ENCODE measurements at places on chromosomes 7 and 10.

GRCh38 chr7:151692721-151693120 lies 173.0 kb upstream of the RHEB start:
- DNase-seq: no peak

- no peak for DNase-seq
Observed at GRCh38 chr10:133180965-133181639, 21.1 kb downstream of the KNDC1 start.

- DNase-seq: no peak
Observed at GRCh38 chr7:54485044-54485443, 57.1 kb upstream of the VSTM2A start.

DNA sequence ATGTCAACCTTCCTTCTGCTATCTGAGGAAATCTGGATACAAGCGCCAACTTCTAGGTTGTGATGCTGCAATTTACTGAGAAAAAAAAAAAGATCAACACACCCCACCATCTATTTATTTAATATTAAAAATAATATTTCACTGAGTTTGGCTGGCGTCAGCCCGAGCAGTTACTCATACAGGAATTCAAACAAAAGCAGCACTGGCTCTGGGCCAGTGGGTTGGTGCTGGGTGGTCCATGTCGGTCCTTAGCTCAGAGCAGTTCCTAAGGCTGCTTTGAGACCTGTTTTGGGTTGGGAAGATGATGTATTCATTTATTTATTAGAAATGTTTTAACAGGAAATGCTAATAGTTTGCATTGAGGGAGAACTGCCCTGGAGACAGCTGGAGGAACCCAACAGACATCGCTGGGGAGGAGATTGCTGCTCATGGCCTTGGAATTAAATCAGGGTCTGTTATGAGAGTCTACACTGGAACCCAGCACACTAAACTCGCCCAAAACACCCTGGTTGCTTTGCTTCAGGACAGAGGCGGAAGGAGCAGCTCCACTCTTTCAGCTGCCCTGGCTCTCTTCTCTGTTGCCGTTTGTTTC lies 36.3 kb upstream of the GOT1 start:
- DNase-seq: no peak

DNA sequence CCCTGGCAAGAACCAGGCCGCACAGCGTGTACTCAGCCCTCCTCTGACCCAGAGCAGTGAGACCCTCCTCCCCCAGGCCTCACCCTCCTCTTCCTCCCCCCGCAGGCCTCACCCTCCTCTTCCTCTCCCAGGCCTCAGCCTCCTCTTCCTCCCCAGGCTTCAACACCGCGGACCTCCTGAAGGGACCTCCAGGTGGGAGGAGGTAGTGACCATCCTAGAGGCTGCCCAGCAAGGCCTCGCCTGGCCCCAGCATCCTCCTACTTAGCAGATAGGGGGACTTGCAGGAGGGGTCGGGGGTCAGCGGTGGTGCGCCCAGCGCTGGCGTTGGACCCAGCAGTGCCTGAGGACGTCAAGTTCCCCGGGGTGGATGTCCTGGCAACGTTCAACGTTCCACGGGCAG lies 270.8 kb downstream of the ELFN1 start:
- no peak for DNase-seq

DNA sequence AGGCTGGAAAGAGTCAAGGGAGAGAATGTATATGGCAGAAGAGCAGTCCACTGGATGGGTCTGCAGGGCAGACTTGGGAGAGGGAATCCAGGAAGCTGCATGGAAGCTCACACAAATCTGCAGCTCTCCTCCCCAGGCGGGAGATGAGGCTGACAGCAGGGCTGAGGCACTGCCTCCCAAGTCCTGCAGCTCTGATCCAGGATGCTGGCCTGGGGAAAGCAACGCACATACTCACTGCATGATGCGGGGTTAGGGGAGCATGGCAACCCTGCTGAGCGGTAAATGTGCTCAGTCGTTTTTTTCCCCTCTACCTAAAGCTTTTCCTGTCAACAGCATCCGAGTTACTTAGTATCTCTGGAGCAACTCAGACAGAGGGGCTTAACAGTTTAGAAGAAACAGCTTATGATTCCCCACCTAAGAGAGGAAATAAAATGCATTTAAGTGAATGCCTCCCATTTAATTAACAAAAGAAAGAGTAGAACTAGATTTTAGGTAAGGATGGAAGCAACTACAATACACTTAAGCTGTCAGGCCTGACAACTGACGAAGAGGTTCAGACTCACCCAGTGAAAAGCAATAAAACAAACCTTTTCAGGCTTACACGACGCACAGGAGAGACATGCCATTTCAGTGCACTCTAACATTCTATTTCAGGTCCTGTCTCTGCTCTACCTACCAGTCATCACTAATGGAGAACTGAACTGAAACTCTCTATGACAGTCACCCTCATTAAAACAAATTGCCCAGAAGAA lies 37.0 kb downstream of the CHCHD3 start:
- DNase-seq: no peak

GRCh38 chr10:87844837-87845623 lies 18.3 kb downstream of the KLLN start:
- no peak for DNase-seq

DNA sequence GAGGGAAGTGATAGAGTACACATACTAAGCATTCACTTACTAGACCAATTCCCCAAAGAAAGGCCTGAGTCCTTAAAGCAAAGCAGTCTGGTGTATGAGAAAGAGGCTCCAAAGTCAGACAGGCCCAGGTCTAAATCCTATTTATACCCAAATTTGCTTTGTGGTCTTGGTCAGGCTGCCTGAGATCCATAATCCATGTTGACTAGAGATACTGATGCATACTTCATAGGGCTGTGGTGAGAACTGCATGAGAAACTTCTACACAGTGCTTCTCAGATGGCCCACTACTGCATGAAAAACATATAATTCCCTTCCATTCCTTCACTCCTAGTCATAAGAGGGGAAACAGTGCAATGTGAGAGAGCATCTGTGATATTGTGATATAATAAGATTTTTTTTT lies 81.6 kb upstream of the SP4 start:
- DNase-seq: no peak

DNA sequence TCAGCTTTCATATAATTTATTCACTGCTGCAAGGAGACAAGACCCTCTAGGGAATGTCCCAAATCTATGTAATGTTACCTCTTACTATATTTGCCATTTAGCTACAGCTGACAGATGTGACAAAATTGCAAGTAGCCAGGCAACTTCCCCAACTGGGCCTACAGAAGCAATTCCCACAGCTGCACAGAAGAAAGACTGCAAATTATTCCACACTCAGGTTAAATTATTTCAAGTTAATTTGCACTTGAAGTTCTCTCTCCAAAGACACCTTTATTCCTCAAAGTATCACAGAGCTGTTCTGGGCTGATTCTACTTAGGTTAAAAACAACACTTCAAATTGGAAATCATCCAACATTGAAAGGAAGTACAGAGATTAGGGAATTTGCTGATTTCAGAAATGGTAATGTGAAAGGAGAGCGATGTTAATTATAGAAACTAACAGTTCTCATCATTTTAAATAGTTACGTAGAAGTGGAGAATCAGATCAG lies 133.6 kb downstream of the THSD7A start:
- no peak for DNase-seq

DNA sequence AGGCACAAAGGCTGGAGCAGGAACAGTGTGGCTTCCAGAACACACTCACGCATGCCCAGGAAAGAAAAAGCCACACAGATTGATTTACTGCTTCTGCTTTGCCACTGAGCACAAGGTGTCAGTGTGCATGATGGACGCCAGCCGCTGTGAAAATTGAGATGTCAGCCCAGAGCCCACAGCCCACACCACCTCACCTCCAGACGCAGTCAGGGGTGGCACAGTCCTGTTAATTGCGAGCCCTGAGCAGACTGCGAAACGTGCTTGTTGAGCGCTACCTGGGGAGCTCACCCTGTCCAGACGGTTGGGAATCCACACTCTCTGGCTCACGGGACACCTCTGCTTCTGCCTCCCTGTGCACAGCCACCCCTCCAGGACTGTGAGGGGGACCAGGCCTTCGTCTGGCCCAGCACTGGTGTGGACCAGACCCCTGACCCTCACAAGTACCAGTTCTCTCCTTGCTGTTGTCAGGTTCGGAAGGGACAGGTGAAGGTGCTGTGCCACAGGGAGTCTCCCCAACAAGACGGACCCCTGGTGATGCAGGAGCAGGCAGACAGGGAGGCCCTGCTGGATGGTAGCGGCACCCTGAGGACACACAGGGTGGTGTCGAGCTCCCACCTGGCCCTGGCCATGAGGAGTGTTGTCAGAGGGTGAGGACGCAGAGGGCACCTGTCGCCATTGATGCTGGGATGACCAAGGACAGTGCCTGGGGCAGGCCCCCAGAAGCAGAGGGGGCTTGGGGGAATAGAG lies 15.3 kb downstream of the RASGEF1A start:
- no peak for DNase-seq

DNA sequence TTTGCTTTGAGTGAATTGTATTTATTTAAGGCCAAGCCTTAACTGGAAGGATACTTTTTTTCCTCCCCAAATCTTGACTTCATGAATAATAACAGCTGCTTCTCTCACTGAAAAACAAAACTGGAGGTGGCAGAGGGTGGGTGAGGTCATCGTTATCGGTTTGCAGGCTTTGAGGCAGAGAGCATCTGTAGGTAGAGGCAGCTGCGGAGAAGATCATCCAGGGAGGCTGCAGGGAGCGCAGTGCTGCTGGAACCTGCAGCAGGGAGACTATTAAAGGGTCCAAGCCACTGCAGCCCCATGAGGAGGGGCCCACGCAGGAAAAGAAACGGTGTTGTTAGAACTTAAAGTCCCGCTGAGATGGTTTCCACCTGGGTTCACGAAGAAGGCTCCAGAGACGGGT lies 112.1 kb upstream of the SDK1 start:
- DNase-seq: no peak

- DNase-seq: no peak
Observed at GRCh38 chr7:35446091-35446490, 192.2 kb upstream of the TBX20 start.

DNA sequence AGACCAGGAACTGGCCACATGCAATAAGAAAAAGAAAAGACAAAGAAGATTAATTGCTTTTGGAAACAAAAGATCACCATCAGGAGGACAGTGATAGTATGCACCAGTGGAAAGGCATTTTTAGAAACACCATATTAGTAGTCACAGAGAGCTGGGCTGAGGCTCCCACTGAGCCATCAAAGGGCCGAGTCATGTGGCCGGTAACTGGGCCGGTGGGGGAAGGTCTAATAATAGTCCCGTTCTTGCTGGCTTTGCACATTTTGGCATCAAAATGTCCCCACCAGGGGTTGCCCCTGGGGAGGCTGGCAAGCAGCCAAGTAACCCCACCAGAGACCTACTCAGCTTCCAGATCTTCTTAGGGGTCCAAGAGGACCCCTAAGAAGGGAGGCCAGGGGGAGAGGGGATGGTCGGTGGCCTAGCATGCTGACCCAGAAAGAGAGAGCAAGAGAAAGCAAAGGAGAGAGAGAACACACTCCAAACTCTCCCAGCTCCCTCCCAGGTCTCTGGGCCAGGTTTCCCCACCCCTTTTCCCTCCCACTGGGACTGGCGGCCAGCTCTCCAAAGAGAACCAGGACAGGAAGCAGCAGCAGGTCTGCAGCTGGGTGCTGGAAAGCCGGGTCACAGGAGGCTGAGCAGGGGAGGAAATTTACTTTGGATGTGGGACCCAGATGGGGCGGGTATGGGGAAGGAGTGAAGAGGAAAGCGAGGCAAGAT lies 70.2 kb upstream of the FGFR2 start:
- DNase-seq: no peak

DNA sequence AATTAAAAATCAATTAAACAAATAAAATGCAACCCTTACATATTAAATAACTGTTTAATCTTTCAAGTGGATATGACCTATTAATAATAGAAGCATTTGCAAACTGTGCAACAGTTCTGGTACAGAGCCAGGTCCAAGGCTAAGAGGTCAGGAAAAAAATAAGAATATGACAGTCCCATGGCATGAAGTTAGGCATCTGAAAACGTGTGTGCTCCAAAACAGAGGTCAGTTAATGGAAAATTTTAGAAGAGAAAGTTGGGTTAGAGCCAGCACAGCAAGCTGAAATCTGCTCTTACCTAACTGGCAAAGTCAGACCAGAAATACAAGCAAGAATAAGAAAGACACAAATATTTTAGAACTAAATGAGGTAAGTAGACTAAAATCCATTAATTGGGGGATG lies 757.7 kb downstream of the GRM8 start:
- no peak for DNase-seq

DNA sequence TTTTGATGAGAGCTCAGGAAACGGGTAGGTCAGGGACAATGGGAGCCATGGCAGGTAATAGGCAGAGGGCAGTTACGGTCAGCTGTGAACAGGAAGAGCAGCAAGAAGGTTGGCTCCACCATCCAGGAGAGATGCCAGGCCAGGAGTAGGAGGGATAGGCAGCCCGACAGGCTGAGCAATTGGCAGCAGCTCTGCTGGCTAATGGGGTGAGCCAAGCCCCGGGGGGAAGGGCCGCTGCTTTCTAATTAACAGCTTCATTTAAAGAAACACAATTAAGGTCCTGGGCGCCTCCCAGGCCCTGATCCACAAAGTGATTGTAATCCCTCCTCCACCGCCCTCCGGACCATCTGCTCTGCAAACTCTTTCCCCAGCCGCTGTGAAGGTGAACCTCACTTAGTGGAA lies 23.7 kb downstream of the SH2B2 start:
- no peak for DNase-seq

DNA sequence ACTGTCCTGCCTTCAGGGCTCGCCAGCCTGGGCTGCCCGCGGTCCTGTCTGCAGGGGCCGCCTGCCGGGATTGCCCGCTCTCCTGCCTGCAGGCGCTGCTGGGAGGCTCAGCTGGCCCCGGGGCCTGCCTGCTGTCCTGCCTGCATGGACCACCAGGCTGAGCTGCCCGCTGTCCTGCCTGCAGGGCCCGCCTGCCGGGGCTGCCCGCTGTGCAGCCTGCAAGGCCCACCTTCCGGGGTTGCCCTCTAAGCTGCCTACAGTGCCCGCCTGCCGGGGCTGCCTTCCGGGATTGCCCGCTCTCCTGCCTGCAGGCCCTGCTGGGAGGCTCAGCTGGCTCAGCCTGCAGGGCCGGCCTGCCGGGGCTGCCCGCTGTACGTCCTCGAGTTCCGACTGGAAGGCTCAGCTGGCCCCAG lies 164.4 kb downstream of the GLRX3 start:
- no peak for DNase-seq

DNA sequence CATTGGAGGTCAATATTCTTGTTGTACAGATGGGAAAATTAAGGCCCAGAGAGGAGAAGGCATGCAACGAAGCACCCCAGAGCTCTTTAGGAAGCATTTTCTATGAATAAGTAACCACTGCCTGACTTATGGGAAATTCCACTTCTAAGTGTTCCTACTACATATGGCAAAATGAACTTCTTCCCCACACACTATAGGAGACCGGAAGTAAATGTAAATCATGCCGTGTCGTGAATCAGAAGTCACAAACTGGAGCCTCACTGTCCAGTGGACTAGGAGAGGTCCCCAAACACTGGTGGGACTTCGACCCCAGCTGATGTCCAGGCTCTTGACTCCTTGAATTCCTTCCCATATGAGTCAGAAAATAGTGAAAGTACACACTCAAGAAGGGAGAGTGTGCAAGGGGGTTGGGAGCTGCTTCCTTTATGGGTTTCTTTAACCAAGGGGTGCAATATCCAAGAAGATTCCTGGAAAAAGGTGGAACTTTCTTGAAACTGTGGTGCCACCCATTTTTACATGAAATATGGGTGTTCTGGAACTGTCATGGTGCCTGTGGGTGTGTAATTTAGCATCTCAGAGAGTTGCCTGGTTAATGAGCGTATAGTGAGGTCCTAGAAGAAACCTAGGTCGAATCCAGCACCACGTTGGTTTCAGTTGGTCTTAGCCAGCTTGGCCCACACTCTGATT lies 6.7 kb downstream of the RASSF4 start:
- DNase-seq: no peak

GRCh38 chr7:108049962-108050361 lies 47.0 kb upstream of the LAMB1 start:
- no peak for DNase-seq
